ENCODE measurements at places on chromosomes 2 and 18.

DNA sequence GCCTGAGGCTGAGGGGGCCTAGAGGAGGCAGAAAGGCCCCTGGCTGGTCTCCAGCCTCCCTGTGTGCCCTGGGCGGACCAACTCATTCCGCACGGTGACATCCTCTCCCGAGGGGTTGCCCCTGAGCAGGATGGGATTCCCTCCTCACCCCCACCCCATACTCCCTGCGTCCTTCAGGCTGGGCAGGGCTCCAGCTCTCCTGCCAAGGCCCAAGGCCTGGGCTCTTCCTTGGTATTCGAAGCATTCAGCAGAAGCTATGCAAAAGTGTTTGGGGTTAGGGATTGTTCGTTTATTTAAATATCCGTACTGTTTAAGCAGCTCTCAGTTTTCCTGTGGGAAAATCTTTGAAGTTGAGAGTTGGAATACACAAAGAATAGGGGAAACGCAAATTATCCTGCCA is 113.1 kb upstream of the RAB12 start:
- DNase-seq: no peak

DNA sequence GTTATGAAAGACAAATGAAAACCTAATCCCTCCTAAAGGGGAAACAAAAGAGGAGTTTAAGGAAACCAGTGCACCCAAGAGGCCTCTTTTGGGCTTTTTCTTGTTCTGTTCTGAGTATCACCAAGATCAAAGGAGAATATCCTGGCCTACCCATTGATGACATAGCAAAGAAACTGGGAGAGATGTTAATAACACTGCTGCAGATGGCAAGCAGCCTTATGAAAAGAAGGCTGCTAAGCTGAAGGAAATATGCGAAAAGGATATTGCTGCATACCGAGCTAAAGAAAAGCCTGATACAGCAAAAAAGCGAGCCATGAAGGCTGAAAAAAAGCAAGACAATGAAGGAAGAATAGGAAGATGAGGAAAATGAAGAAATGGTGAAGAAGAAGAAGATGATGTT is 23.6 kb upstream of the STAT4 start:
- DNase-seq: no peak

GRCh38 chr18:47587587-47587986 is 336.1 kb upstream of the SKOR2 start:
- DNase-seq: no peak

GRCh38 chr2:32446369-32446768 is 89.5 kb downstream of the BIRC6 start:
- DNase-seq: no peak

GRCh38 chr18:25503567-25504081 is 151.7 kb upstream of the ZNF521 start:
- peak; percentile 60 for DNase-seq

- DNase-seq: no peak
Observed at GRCh38 chr2:73739101-73739500, 2.0 kb upstream of the TPRKB start.

DNA sequence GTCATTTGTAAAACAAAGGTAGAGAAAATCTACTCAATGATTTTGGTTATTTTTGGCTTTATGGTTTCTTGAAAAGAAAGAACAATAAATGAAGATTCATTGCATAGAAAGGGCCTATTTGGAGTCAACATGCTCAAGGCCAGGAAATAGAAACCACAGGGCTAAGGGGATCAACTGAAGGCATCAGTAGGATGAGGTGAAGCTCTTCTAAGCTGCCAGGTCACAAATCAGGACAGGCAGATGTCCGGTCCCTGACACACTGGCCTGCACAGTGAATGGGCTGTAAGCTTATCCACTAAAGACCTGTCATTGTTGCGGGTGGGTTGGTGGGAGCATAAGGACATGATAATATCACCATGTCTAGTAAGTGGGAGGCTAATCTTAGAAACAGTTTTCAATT is 31.6 kb upstream of the RNF138 start:
- DNase-seq: no peak

GRCh38 chr2:67216881-67217280 is 180.3 kb upstream of the ETAA1 start:
- DNase-seq: no peak

DNA sequence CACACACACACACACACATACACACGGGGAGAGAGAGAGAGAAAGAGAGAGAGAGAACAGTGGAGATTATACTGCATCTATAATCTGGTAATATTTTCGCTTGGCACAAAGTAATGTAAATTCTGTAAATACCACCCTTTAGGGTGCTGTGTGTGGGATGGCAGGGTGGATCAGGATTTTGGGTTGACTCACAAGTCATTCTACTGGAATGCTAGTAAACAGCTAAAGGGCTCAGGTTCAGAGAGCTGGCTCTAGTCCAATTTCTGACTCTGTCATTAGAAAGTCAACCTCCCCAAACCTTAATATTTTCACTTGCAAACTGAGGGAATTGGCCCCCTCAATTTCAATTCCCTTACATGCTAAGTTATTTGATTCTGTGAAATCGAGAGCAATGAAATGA is 308.3 kb downstream of the TSN start:
- no peak for DNase-seq

DNA sequence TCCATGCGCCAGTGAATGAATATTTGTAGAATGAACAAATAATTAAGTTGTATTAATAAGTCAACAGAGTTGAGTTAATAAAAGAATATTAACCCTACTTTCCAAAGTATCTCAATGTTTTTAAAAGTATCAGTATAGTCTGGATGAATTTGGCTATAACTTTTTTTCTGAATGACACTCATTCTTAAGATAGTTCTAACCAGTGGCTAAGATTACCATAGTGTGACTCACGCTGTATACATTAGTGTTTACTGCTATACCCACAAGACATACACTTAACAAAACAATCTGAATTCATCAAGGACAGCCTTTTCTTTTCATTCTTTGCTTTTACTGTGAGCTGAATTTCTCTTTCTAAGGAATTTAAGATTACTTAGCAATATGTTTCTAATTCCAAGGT is 77.0 kb upstream of the PDE1A start:
- DNase-seq: no peak

Data from cerebellar nuclear complex (tissue), 1 donor.